Epithelial cell of alveolus of lung (primary cell): ENCODE measurements at places on chromosomes 6 and 20. TPM values are rescaled to one million over a fixed set of nuclear protein-coding genes. Genes with fewer than 3 reads are reported as not detected.

BFSP1 gene
- total RNA-seq: 2.7 and 6.4 TPM in 2 replicates

CGAS gene
- total RNA-seq: 7.1 and 8.7 TPM in 2 replicates

MUCL3 gene
- not detected in 2 replicates for total RNA-seq

PSORS1C2 gene
- not detected in 2 replicates for total RNA-seq

RGS17 gene
- 12.4 and 14.4 TPM in 2 replicates for total RNA-seq

GABRR1 gene
- not detected in 2 replicates for total RNA-seq

HLA-DMB gene
- 4.6 TPM in 1 of 2 replicates, not detected in the other for total RNA-seq

RSPH3 gene
- 2.7 and 5.0 TPM in 2 replicates for total RNA-seq

HFE gene
- 9.2 and 10.7 TPM in 2 replicates for total RNA-seq

SSTR4 gene
- not detected in 2 replicates for total RNA-seq

TINAG gene
- total RNA-seq: not detected in 2 replicates

BPIFA1 gene
- total RNA-seq: not detected in 2 replicates

PLCB4 gene
- 0.16 and 1.7 TPM in 2 replicates for total RNA-seq

EMILIN3 gene
- under 0.01 and 0.24 TPM in 2 replicates for total RNA-seq
